GM13977 (cell line): ENCODE measurements at places on chromosomes 4 and X.

- no peak for DNase-seq
Measured at GRCh38 chrX:30835373-30835772, 53.7 kb downstream of the TAB3 start.

- no peak for DNase-seq
Measured at GRCh38 chrX:133726211-133726630, 259.2 kb downstream of the GPC3 start.

DNA sequence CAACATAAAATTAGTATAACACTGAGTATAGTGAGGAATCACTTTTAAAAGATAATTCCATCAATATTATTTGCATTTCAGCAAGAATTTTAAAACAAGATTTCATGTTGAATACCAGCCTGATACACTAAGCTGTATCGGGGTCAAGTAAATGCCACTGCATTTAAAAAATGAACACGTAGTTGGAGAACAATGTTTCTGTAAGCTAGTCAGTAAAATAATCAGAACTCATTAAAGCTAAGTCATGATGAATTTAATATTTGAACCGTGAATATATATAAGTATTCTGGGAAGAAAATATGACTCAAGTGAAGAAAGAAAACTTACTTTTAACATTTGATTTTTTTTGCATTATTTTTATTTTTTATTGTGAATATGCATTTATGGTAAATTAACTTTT is 611.0 kb upstream of the PABPC4L start:
- no peak for DNase-seq

- no peak for DNase-seq
Measured at GRCh38 chr4:101415962-101416361, 68.6 kb upstream of the PPP3CA start.

- DNase-seq, result no peak
Measured at GRCh38 chr4:94640151-94640550, 117.6 kb upstream of the BMPR1B start.
